ENCODE measurements at places on chromosomes 4 and X.

- DNase-seq = no peak
Observed at GRCh38 chrX:124435616-124436015, 89.3 kb downstream of the SH2D1A start.

DNA sequence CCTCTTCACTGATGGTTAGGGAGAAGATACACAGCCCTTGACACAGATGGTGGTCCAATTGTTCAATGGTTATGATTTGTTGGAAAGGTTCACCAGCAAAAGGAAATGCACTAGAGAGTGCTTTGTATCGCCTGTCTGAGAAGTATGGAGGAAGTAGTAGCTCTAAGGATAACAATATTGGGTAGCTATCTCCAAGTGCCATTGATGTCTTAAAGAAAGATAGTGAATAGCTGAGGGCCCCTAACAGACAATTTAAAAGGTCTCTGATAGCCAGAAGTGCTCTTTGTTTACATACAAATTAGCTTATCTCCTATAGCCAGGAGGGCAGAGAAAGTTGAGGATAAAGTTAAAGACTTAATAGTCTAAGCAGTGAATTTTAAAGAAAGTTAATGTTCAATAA lies 33.9 kb upstream of the BLTP1 start:
- no peak for DNase-seq

DNA sequence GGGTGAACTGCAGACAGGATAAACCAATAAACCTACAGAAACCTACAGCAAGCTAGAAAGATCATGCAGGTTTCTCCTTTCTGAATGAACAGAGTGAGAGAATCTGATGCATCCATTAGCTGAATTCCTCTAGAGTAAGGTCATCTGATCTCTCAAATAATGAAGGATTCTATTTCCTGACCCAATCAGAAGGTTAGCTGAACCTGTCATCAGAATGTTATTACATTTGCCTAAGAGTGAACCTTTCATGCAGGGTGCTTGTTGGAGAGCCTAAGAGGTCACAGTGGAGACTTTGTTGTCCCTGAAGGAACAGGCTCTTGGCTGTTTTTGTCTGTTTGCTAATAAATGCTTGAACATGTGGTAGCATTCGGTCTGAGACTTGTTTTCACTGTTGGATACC lies 24.0 kb downstream of the MEPE start:
- DNase-seq = no peak

GRCh38 chr4:61817071-61817470 lies 616.9 kb downstream of the ADGRL3 start:
- no peak for DNase-seq

DNA sequence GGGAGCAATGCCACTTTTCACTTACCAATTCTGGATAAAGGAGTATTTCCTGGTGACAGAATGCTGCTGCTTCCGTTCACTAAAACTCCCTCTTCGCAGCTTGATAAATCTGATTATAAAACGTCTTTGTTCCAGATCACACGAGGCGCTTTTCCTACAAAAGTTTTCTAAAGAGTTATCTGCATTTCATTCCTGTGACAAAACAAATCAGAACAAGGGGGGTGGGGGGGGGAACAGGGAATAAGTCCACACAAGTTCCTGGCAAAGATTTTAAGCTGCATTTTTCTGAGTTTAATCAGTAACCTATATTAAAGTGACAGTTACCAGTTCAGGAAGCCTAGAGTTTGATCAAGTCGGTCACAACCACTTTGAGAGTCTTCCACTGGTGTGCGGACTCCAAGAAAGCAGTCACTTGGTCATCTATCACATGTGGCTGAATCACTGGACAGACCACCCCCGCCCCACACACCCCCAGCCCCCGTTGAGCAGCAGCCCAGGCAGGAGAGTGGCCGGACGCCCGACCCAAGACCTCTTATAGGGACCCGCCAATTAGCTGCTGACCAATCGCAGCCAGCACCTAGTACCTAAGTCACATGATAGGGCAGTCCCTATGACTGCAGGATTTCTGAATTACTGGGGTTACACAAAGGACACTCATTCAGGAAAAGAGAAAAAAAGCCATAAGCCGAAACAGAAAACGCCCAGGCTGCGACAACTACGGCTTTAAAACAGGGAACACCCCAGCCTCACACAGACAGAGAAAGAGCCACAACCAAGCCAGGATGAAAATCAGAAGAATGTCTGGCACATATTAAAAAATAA lies 569.3 kb upstream of the DIPK2B start:
- DNase-seq = no peak

GRCh38 chr4:4647041-4647440 lies 105.2 kb upstream of the STX18 start:
- DNase-seq = no peak

DNA sequence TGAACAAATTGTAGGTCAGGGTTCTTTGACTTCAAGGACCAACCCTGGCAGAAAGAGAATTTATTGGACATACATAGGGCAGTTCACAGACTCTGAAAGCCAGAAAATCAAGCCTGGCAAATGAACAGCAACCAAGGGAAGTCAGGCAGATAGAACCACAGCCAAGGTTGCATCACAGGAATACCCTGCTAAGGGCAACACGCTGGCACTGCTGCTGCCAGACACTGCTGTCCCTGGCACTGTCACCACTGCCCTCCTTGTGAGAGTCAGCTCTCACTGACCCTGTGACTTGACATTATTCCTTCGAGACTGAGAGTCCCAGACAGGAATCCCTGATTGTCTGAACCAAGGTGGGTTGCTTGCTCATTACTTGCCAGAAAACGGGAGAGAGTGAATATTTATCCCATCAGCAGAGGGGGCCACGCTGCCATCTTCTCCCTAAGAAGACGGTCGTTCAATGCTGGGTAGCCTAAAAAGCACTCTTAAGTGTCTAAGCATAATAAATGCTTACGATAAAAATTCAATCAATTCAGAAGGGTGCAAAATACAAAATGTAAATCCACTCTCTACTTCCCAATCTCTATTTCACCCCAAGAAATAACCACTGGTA lies 23.2 kb upstream of the PTTG2 start:
- DNase-seq = no peak

DNA sequence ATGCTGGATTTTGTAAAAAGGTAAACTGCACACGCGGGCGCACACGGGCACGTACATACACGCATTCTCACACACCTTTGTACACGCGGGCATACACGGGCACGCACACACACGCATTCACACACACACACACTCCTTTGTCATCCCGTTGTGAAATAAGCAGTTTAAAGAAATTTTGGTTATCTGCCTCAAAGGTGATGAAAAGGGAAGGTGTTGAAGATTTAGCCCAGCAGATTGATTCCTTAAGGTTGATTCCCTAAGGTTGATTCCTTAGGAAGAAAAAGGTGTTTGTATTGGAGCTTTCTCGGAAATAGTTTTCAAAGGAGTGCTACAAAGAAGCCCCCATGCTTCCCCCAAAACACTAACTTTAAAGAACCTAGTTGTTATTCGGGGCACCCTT lies 693 bp downstream of the ATP10D start:
- DNase-seq = no peak

- DNase-seq = no peak
Observed at GRCh38 chr4:10925996-10926395, 241.4 kb upstream of the CLNK start.

DNA sequence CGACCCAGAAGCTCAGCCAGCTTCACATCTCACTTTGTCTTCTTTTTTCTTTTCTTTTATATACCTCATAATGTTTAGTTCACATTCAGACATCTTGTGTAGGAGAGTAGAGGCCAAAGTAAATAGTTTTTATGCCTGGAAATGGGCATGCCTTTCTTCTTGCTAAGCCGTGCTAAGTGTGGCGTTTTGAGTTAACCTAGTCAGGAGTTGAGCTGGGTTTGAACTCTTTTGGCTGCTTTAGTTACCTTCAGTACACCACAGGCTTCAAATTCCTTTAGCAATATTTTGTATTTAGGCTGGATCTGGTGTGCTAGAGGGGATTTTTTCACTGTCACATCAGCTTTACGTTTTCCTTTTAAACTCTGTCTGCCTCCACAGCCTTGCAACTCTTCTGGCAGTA lies 300.8 kb downstream of the ZNF674 start:
- no peak for DNase-seq

- no peak for DNase-seq
Observed at GRCh38 chr4:104964410-104965175, 182.1 kb upstream of the TET2 start.

DNA sequence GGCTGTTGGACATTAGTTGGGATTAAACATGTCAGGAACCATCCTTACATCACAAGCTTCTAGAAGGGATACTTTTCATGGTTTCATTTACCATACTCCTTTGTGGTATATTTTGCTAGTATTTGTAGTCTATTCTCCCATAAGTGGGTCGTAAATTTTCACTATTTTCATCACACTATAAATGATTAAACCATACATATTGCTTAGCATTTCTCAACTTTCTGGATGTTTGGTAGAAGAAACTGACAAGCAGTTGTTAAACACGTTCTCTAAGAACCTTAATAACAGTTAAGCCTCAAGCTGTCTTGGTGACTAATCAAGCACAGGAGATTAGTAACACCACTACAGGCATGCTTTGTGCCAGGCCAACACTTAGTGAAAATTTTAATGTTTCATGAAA lies 375.5 kb downstream of the NAF1 start:
- DNase-seq = no peak

DNA sequence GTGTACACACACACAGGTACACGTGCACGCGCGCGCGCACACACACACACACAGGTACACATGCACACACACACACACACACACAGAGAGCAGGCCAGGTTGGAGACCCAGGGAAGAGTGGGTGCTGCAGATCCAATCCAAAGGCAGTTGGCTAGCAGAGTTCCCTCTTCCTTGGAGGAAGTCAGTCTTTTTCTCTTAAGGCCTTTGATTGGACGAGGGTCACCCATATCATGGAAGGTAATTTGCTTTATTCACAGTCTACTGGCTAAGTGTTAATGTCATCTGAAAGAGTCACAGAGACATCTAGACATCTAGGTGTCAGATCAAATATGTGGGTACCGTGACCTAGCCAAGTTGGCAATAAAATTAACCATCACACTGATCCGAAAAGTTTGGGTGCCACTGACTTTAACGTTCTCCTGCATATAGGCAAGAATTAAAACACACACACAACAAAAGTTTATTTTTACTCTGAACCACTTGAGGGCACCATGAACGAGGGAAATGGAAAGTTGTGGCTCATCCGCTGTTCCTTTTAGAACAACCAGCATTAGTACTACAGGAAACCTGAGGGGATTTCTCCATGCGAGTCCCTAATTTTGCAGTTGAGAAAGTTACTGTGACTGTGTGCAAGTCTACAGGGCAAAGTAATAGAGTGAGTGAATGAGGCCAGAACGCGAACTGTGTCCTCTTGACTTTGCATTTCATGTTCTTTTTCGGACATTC lies 66.0 kb upstream of the STOX2 start:
- DNase-seq = no peak

GRCh38 chr4:184471881-184472613 lies 2.3 kb downstream of the IRF2 start:
- DNase-seq = no peak

DNA sequence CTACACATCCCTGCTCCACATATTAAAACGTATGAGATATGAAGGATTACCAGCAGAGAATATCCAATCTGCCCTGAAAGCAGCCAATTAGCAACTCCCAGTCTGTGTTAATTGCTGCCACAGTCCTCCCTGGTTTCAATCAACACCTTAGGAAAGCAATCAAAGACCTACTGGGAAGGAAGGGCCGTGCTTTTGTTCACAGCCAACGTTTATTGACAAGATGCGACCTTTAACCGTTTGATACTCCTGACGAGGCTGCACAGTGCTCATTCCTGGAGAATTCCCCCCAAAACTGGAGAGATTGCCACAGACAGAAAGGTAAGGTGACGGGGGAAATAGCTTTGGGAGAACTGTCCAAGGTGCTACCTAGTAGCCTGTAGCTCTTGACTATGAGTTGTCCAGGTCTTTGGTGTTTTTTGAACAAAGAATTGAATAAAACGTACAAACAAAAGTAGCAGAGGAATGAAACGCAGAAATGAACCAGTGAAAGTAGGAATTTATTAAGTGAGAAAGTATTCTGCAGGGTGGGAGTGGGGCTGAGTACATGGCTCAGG lies 596.5 kb downstream of the NLGN4X start:
- no peak for DNase-seq

- DNase-seq = no peak
Observed at GRCh38 chrX:9493936-9494335, 29.1 kb downstream of the TBL1X start.

GRCh38 chr4:112083587-112084347 lies 61.5 kb upstream of the FAM241A start:
- no peak for DNase-seq

- no peak for DNase-seq
Observed at GRCh38 chr4:141074098-141074878, 59.0 kb downstream of the RNF150 start.

DNA sequence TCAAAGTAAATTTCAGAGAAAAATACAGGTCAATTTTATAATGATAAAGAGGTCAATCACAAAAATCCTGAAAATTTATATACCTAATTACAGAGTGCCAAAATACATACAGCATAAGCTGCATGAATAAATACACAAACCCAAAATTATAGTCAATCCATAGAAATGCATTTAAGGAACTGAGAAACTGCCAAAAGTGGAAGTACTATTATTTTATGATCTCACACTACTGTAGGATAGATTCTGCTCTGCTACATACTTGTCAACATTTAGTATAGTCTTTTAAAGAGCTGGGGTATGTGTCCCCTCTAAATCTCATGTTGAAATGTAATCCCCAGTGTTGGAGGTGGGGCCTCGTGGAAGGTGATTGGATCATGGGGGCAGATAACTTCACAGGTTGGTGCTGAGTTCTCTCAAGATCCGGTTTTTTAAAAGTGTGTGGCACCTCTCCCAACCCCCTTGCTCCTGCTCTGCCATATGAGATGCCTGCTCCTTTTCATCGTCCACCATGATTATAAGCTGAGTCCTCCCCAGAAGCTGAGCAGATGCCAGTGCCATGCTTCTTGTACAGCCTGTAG lies 31.8 kb downstream of the CHIC2 start:
- no peak for DNase-seq

DNA sequence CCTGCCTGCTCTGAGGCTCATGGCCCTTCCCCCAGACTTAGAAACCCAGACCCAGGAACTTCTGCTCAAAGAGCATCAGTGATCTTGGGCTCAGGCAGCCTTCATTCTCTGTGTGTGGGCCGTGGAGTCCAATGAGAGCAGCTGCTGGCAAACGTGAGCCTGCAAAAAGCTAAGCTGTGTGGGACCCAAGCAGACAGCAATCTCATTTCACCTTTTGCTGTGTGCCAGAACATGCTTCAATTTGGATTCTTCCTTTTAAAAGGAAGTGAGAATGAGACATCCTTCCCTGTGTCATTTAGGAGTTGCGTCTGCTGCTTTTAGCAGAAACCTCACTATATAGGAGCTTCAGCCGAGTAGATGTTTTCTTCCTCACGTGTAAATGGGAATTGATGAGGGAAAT lies 238.5 kb downstream of the EVC2 start:
- DNase-seq = no peak

DNA sequence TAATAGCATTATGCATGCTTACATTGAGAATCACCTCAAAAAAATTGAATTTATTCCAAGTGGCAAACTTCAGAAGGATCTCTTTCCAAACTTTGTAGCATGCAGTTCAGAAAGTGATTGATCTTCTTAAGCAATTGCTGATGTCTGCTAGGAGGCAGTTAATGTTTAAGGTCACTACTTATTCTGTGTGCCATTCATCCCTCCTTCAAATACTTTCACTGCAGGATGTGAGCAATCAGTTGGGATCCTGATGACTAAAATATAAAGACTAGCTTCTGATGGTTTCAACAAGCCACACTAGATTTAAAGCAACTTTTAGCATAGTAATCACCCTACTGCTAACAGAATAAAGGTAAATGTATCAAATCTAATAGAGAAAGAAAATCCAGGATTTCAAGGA lies 414.1 kb downstream of the ADGRL3 start:
- no peak for DNase-seq
